ENCODE measurements at places on chromosomes 7 and 10. TPM values are rescaled to one million over a fixed set of nuclear protein-coding genes. Genes with fewer than 3 reads are reported as not detected.

- DNase-seq = no peak
Measured at GRCh38 chr7:79608005-79608404, 154.5 kb upstream of the MAGI2 start.

Gene ELOVL3
- not detected for total RNA-seq

GRCh38 chr10:734481-734880 is 45.0 kb upstream of the DIP2C start:
- no peak for DNase-seq

Gene GPNMB
- total RNA-seq = 25.8 TPM

- no peak for DNase-seq
Measured at GRCh38 chr7:102981451-102981850, 68.7 kb downstream of the LRRC17 start.

Gene TMEM184A
- total RNA-seq = 103 TPM

All from transverse colon (tissue), 4 donors.